WTC11 (cell line): ENCODE measurements at places on chromosomes 5 and 9. TPM values are rescaled to one million over a fixed set of nuclear protein-coding genes. Genes with fewer than 3 reads are reported as not detected.

The IER5L gene
- 4.6 to 5.9 TPM (median 5.1 TPM) in 3 replicates for total RNA-seq

The ARHGEF37 gene
- 0.66 to 1.1 TPM (median 0.71 TPM) in 3 replicates for total RNA-seq

The JMY gene
- 12.4 to 12.5 TPM (median 12.4 TPM) in 3 replicates for total RNA-seq

The SSBP2 gene
- total RNA-seq, result 24.9 to 29.7 TPM (median 27.8 TPM) in 3 replicates

The TRPM3 gene
- total RNA-seq, result 5.4 to 7.5 TPM (median 5.5 TPM) in 3 replicates

The SLCO4C1 gene
- total RNA-seq, result 5.4 to 6.2 TPM (median 6.0 TPM) in 3 replicates

DNA sequence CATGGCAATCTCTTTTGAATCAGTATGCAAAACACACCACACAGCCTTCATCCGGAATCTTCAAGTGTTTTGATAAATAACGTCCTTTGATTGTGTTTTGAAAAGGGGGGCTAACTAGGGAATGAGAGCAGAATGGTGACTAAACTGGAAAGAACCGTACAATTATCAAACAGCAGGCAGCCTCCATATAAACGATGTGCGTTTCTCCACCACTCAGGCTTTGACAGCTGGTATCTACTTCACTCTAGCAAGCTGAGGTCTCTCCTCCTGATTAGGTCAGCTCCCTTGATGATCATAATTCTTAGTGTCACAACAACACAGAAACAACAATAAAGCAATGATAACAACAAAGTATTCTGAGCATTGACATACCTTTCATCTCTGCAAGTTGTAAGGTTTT is 465.9 kb downstream of the TUSC1 start:
- no peak for DNase-seq

- no peak for DNase-seq
These were observed 14.4 kb upstream of the TMEM245 start for GRCh38 chr9:109134167-109134578.

GRCh38 chr5:169333518-169333917 is 32.6 kb upstream of the SLIT3 start:
- no peak for DNase-seq

GRCh38 chr5:109324351-109324750 is 85.4 kb downstream of the PJA2 start:
- peak; percentile 22 for DNase-seq

GRCh38 chr9:4045556-4045955 is 254.3 kb downstream of the GLIS3 start:
- no peak for DNase-seq

- DNase-seq, result no peak
These were observed 19.1 kb downstream of the NADK2 start for GRCh38 chr5:36222620-36223019.

- no peak for DNase-seq
These were observed 63.3 kb downstream of the ADAMTS16 start for GRCh38 chr5:5203451-5203850.
